ENCODE measurements at places on chromosomes 4 and X.

DNA sequence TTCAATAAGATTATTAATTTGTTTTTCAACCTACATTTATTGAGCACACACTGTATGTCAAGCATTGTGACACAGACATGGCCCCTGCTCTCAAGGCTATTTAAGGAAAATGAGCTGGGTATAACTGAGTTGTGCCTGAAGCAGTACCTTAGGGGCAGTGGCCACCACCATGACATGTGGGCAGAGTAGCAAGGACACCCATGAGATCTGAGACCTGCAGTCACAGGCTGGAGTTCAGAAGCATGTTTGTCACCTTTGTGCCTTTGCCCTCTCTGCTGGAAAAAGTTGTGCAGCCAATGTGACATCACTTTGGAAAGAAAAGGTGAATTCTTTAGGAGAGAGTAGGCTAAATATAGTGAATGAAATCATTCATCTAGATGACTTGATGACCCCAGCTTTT lies 501.3 kb downstream of the BCOR start:
- DNase-seq = no peak
- no peak overlapping the region for H3K27ac ChIP-seq
- no peaks in the 10 kb centered on the region for H3K36me3 ChIP-seq
- H3K4me3 ChIP-seq = no peak overlapping the region
- peaks cover 13% of the 10 kb centered on the region for H3K4me1 ChIP-seq

GRCh38 chr4:3303565-3303824 lies 10.7 kb downstream of the RGS12 start:
- H3K4me3 ChIP-seq = no peak overlapping the region
- peak overlapping the region; percentile 74 for H3K27ac ChIP-seq
- H3K4me1 ChIP-seq = peaks cover 98% of the 10 kb centered on the region

GRCh38 chrX:148695255-148695654 lies 194.8 kb downstream of the AFF2 start:
- no peak overlapping the region for H3K27ac ChIP-seq
- H3K4me3 ChIP-seq = no peak overlapping the region
- no peaks in the 10 kb centered on the region for H3K4me1 ChIP-seq
- H3K36me3 ChIP-seq = no peaks in the 10 kb centered on the region

GRCh38 chr4:176939445-176939844 lies 146.7 kb upstream of the VEGFC start:
- H3K27ac ChIP-seq = no peak overlapping the region
- peaks cover 5% of the 10 kb centered on the region for H3K27me3 ChIP-seq
- no peak for DNase-seq
- H3K4me3 ChIP-seq = no peak overlapping the region

DNA sequence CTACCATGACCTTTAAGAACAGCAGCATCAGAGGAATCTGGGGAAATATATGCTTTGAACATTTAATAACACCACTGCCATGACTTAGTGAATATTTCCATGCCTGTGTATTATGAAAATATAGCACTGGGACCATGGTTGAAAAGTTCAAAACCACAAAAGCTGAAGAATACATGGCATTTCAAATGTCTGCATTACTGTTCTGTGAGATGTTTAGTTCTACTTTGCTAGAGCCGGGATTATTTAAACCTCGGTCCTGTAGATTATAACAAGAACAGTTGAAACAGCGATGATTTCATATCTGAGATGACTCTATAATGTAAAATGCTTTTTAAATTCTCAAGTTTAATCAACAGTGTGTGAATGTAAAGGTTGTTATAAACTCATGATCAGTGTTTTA lies 126.7 kb upstream of the AGA start:
- no peak overlapping the region for H3K4me3 ChIP-seq
- peaks cover 10% of the 10 kb centered on the region for H3K27me3 ChIP-seq
- no peaks in the 10 kb centered on the region for H3K36me3 ChIP-seq
- H3K4me1 ChIP-seq = no peaks in the 10 kb centered on the region

- H3K4me1 ChIP-seq = no peaks in the 10 kb centered on the region
- peaks cover 64% of the 10 kb centered on the region for H3K36me3 ChIP-seq
- no peaks in the 10 kb centered on the region for H3K27me3 ChIP-seq
- H3K27ac ChIP-seq = no peak overlapping the region
- no peak overlapping the region for H3K4me3 ChIP-seq
Observed at GRCh38 chrX:129433945-129434344, 89.3 kb downstream of the SMARCA1 start.

- H3K4me1 ChIP-seq = no peaks in the 10 kb centered on the region
- no peak for DNase-seq
- no peak overlapping the region for H3K27ac ChIP-seq
Observed at GRCh38 chrX:3728454-3728853, 15.0 kb upstream of the PRKX start.

DNA sequence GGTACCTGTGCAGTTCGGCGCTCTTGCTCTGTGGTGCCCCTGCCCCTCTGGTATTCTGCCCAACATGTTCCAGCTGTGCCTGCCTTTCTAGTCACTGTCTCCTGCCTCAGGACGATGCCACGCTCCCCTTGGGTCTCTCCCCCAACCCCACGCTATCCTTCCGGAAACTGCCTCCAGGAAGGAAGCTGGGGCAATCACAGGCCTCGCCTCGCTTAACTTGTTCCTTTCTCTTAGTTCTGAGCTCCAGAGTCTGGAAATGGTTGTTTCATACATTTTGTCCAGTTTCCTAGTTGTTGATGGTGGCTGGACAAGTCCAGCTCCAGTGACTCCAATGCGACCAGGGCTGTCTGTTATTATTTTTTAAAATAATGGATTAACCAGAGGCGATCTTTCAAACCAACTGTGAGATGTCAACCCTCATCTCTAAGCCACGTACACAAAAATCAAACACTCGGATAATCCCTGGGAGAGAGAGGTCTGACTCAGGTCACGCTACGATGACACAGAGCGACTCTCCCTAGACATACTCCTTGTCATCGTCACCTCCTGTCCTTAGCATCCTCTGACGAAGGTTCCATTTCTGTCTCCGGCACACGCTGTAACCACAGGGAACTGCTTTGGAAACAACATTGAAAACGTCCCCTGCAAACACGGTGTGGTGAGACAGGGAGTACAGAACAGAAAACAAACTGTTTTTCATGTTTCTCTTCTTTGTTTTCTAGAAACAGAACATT lies 62.5 kb downstream of the ABLIM2 start:
- H3K27ac ChIP-seq = peak overlapping the region; percentile 65
- no peak for DNase-seq
- H3K27me3 ChIP-seq = no peaks in the 10 kb centered on the region

- no peaks in the 10 kb centered on the region for H3K27me3 ChIP-seq
- no peak overlapping the region for H3K4me3 ChIP-seq
- peaks cover 12% of the 10 kb centered on the region for H3K4me1 ChIP-seq
- H3K27ac ChIP-seq = no peak overlapping the region
- H3K36me3 ChIP-seq = peaks cover 32% of the 10 kb centered on the region
- DNase-seq = no peak
Observed at GRCh38 chr4:147864607-147865006, 132.7 kb downstream of the ARHGAP10 start.

DNA sequence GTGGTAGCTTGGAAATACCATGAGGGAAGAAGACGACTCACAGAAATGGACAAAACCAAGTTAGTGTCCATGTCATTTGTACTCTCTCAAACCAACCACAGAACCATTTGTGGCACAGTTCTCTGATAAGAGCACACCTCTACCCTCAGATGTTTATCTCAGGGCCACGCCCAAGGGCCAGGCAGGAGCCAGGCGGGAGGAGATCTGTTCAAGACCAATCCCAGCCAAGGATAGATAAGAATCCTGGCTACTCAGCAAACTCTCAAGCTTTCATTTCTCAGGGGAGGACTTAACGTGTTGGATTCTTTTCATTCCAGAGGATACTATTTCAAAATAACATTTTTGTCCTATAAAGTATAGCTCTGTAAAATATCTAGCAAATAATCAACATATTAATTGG lies 95.0 kb downstream of the NYX start:
- H3K27me3 ChIP-seq = no peaks in the 10 kb centered on the region
- peaks cover 34% of the 10 kb centered on the region for H3K36me3 ChIP-seq
- H3K4me3 ChIP-seq = no peak overlapping the region
- DNase-seq = no peak
- peak overlapping the region; percentile 11 for H3K27ac ChIP-seq

DNA sequence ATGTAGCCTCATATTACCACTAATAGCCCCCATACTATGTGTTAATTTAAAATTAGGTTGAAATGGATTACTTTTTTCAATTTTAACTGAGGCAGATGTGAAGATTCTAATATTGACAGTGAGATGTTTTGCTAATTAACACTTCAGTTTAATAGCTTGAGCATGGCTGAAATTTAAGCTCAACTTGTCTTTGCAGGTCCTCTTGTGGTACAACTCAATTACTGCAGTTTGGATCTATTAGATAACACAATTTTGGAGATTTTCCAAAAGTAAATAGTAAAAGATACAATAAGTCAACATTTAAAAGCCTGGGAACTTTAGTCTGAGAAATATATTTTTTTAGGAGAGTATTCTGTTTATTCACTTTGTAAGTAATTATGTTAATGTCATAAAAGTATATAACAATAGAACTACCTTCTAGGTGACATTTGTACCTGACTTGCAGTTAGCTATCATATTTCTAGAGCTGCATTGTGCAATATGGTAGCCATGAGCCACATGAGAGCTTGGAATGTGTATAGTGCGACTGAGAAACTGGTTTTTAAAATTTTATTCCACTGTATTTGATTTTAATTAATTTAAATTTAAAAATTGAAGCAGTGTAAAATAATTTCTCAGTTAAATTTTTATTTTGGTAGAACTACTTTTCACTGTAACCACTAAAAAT lies 73.1 kb upstream of the FMR1 start:
- no peaks in the 10 kb centered on the region for H3K4me1 ChIP-seq
- no peak for DNase-seq
- H3K4me3 ChIP-seq = no peak overlapping the region
- H3K36me3 ChIP-seq = no peaks in the 10 kb centered on the region
- no peak overlapping the region for H3K27ac ChIP-seq

- no peak for DNase-seq
- no peaks in the 10 kb centered on the region for H3K4me1 ChIP-seq
- H3K27ac ChIP-seq = no peak overlapping the region
Observed at GRCh38 chrX:38824176-38824575, 22.9 kb downstream of the MID1IP1 start.

DNA sequence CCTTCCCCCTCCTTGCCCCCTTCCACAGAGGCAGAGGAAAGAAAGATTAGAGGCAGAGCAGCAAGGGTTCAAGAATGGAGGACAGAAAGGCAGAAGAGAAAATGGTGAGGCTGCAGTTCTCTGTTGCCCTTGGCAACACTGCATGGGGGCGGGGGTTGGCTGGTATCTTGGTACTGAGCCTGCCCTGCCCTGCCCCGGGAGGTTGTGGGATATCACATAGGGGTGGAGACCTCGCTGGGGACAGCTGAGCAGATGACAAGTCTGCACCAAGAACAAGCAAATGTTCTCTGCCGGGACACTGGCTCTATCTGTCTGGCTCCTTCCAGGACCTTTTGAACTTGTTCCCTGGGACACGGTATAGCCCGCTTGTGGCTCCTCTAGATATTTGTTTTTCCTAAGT lies 39.8 kb downstream of the NHS start:
- peaks cover 2% of the 10 kb centered on the region for H3K27me3 ChIP-seq
- peak; percentile 30 for DNase-seq
- H3K36me3 ChIP-seq = no peaks in the 10 kb centered on the region
- H3K4me1 ChIP-seq = peaks cover 62% of the 10 kb centered on the region
- peak overlapping the region; percentile 7 for H3K27ac ChIP-seq

DNA sequence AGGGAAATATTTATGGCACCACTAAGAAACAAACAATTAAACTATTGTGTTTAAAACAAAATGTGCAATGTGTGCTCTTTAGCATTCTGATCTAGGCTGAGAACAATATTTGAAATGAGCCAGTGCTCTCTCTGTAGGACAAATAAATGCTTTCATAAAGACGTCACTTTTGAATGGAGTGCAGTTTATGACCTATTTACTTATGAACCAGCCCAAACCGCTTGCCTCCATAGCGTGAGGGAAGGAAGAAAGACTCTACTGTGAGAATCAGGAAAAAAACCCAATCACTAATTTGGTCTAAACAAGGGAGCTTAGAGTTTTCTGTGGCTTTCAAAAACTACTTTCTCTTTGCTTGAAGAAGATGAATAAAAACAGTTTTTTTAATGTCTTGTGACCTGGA lies 39.4 kb downstream of the SAT1 start:
- H3K36me3 ChIP-seq = peaks cover 7% of the 10 kb centered on the region
- no peak overlapping the region for H3K4me3 ChIP-seq
- DNase-seq = no peak
- peak overlapping the region; percentile 90 for H3K27ac ChIP-seq

DNA sequence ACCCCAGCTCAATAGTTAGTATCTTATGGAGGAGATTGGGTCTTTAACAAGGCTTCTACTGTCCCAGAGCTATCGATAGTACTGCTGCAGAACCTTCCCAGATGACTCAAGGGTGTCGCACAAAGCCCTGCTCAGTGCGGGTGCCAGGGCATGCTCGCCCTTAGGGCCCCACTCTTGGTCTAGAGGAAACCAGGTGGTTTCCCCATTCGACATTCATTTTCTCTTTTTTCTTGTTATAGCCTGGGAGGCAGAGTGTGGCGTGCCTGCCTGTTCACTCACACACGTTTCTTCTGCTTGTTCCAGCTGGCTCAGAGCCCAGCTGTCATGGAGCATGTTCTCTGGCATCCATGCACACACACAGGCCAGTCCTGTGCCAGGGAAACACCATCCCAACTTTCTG lies 144.5 kb downstream of the SMIM20 start:
- no peak for DNase-seq
- peaks cover 23% of the 10 kb centered on the region for H3K27me3 ChIP-seq
- H3K36me3 ChIP-seq = no peaks in the 10 kb centered on the region

DNA sequence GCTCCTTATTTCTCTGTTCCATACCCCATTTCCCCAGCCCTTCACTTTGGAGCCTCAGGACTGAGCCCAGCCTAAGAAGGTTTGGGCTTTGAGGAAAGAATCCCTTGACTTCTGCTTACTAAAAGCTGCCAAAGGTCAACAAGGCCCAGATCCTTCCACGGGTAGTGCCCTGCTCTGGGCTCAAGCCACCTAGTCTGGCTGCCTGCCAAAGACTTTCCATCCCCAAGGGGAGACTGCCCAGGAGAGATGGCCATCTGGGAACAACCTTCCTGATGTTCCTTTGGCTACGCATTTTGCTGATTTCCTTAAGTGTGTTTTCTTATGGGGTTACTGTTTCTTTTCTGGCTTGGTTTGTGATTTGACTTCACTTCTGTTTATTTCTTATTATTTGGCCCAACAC lies 49.8 kb upstream of the NDP start:
- no peaks in the 10 kb centered on the region for H3K36me3 ChIP-seq
- H3K4me1 ChIP-seq = no peaks in the 10 kb centered on the region
- DNase-seq = no peak
- no peaks in the 10 kb centered on the region for H3K27me3 ChIP-seq

- H3K27ac ChIP-seq = peak overlapping the region; percentile 38
- DNase-seq = peak; percentile 8
- H3K4me1 ChIP-seq = peaks cover 53% of the 10 kb centered on the region
- H3K4me3 ChIP-seq = no peak overlapping the region
Observed at GRCh38 chrX:109393859-109394258, 88.0 kb downstream of the GUCY2F start.

DNA sequence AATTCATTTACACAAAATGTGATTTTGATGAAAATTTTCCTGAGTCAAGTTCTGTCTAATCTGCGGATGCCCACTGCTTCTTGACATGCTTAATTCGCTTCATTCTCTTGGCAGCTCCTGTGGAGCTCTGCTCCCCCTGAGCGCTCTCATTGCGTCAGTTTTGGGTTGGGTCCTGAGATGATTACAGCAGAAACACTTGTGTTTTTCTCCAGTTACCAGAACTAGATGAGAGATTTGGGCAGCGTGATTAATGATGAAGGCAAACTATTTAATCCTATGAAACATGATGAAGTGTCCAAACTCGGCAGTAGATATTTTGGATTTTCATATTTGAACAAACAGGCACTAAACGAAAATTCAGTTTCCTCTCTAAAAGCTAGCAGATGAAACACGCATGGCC lies 4.2 kb upstream of the CXCL1 start:
- peaks cover 9% of the 10 kb centered on the region for H3K4me1 ChIP-seq
- peaks cover 50% of the 10 kb centered on the region for H3K27me3 ChIP-seq
- no peak overlapping the region for H3K4me3 ChIP-seq
- no peak overlapping the region for H3K27ac ChIP-seq

All from nephron progenitor cell (in vitro differentiated cells).